ENCODE measurements at places on chromosomes 1 and 21.
A peak's percentile ranks its signal among the peaks of the same experiment; 100 is the strongest.

DNA sequence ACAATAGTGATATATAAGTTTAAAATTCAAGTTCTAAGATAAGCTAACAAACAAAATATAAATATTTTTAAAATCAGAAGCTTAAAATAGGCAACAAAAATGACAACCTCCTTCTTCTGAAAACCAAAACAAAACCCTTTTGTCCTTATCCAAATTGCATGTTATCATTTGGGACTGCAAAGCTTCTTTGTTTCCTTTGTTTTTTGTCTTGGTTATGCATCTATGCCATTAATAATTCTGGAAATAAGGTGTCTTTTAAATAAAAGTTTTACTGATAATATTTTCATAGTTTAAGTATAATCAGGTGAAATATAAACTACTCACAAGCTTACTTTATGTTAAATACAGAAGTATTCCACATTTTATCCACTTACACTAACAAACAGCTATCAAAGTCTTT, 20.5 kb downstream of the ADSS2 start:
- DNase-seq = no peak

- no peak for DNase-seq
Measured at GRCh38 chr1:30984991-30985503, 76.5 kb upstream of the SDC3 start.

DNA sequence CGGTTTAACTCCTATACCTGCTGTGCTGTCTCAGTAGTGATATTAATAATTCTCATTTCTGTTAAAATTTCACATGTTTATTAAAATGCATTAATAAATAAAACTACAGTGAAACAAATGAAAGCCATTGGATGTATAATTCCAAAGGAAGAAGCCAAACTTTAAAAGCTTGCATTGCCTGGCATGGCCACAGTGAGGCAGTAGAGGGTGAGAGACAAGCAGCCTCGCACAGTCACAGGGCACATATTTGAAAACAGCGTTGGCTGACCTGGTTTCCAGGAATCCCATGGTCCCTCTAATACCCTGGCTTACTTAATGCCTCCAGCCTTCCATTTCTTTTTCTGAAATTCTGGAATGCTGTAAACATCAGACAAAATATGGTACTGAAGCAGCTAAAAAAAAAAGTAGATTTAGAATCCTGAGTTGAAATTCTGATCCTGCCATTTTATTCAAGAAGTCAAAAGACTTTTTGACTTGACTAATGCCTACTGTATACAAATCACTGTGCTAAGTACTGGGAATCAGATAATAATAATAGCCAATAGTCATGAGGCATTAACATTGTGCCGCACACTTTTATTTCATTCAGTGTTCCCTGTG, 6.7 kb upstream of the RNASEL start:
- DNase-seq = peak; percentile 37

- no peak for DNase-seq
Measured at GRCh38 chr1:3381901-3382300, 72.6 kb upstream of the ARHGEF16 start.

DNA sequence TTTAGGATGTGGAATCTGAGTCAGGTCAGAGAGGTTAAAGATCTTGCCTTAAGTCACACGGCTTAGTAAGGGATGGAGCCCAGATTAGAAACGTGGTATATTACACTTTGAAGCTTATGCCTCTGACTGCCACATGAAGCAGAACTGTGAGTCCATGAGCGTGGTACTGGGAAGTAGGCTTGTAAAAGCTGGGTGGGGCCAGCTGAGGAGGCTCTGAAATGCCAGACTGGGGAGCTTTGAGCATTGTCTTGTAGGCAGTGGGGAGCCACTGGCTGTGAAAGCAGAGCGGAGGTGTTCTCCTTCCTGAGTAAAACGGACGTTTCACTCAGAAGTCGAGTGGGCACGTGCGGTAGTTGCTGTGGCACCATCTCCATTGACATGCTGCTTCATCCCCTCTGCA, 72.6 kb upstream of the USP24 start:
- DNase-seq = no peak

DNA sequence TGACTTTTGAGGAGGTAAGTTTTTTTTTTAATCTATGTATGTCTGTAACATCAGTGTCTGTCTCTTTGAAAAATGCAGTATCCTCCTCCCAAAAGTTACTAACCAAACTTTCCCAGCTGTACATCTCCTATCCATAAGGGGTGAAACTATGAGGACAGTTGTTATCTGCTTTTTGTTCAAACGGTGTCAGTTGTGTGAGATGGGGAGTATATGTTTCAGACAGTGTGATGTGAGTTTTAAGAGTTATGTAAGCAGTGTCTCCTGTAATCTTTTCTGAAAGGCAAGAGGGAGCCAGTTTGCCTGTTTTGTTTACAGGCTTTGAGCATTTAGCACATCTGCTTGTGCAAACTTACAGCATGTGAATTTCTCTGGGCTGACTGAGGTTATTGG, 34.8 kb upstream of the CACYBP start:
- no peak for DNase-seq

GRCh38 chr1:216815260-216816131, 92.3 kb upstream of the ESRRG start:
- no peak for DNase-seq

GRCh38 chr1:11273595-11274234, 717 bp downstream of the UBIAD1 start:
- DNase-seq = no peak

GRCh38 chr1:94001397-94002045, 92.3 kb upstream of the GCLM start:
- DNase-seq = no peak

DNA sequence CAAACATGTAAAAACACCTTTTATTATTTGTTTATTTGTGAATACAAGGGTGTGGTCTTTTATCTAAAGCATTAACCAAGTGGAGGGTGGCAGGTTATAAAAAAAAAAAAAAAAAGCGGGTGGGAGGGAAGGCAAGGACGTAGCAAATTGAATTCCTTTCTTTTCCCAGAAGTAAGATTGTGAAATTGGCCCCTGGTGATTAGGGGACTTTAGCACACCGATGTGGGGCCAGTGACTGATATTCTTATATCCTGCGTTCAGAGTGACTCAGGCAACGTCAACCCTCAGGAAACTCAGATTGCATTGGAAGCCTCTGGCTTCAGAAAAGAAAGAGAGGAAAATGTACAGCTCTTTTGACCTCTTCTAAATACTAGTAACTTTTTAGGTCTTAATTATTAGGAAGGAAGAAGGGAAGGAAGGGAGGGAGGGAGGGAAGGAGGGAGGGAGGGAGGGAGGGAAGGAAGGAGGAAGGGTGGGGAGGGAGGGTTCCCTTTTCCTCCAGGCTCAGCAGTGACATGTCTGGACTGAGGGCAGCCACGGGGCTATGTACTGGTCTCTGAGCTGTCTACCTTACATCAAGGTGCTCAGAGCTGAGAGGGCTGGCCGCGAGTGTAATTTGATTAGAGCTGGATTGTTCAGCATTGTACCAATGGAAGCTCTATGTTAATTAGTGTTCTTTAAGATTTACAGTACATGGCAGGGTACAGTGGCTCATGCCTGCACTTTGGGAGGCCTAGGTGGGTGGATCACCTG, 30.2 kb downstream of the EVA1C start:
- DNase-seq = no peak

DNA sequence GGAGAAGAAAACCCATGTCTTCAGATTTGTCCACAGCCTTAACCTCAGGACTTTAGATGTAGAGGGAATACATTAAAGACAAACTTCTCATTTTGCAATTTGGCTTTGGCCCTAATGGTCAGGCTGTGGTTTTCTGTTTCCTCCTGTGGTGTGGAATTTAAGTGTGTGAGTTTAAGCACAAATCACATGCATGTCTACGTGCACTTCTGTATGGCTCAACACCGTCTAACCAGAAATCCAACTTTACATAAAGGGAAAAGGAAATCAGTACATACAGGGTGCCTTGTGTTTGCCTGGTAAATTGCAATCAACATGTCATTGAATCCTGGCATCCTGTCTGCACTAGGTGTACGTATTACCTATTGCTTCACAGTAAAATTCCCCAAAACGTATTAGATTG, 1.2 kb upstream of the ZNF124 start:
- DNase-seq = no peak

- no peak for DNase-seq
Measured at GRCh38 chr1:220326578-220326977, 54.3 kb upstream of the RAB3GAP2 start.

DNA sequence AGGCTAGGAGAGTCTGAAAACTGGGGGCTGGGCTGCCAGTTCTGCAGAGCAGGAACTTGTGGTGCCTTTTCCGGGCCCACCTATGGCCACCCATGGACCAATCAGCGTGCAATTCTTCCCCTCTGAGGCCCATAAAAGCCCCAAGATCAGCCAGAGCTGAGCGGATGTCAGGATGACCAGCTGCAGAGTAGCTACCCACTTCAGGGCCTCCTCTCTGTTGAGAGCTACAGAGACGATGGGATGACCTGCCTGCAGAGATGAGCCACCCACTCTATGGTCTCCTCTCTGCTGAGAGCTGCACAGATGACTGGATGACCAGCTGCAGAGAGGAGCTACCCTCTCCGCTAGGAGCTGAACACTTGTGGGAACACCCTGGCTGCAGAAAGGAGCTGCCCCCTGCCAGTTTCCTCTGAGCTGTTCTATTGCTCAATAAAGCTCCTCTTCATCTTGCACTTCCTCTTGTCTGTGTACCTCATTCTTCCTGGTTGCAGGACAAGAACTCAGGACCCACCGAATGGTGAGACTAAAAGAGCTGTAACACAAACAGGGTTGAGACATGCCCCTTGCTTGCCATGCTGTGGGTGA, 12.8 kb upstream of the AADACL4 start:
- no peak for DNase-seq

GRCh38 chr1:184072376-184072775, 20.8 kb downstream of the TSEN15 start:
- DNase-seq = no peak

- DNase-seq = peak; percentile 58
Measured at GRCh38 chr21:35045542-35046262, 3.4 kb downstream of the RUNX1 start.

GRCh38 chr1:179120736-179121135, 38.9 kb downstream of the TOR3A start:
- no peak for DNase-seq

- DNase-seq = no peak
Measured at GRCh38 chr21:45130324-45130774, 56.0 kb downstream of the ADARB1 start.

- no peak for DNase-seq
Measured at GRCh38 chr21:46227811-46228344, 696 bp downstream of the LSS start.

DNA sequence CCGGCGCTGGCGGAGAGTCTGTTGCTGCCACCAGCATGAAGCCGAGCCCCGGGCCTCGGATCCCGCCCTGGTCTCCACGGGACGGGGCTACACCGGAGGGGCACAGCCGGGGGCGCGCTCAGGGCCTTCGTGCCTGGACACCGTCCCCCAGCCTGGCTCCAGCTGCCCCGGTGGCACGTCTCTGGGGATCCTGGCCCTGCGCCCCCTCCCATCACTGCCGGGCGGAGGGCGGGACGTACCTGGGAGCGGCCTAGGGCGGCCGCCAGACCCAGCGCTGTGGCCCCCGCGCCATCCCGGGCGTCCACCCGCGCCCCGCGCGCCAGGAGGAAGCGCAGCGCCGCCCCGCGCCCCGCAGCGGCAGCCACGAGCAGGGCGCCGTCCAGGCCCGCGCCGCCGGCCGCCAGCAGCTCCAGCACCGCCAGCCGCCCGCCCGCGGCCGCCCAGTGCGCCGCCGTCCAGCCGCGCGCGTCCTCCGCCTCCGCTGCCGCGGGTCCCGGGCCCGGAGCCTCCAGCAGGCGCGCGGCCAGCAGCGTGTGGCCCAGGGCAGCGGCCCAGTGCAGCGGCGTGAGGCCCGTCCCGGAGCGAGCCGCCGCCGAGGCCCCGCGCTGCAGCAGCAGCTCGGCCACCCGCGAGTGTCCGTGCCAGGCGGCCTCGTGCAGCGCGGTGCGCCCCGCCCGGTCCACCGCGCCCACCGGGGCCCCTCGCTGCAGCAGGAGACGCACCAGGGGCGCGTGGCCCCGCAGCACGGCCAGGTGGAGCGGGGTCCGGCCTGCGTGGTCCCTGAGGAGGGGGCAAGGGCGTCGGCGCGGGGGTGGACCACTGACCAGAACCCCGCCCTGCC, 1.0 kb downstream of the ANKRD65 start:
- DNase-seq = no peak

DNA sequence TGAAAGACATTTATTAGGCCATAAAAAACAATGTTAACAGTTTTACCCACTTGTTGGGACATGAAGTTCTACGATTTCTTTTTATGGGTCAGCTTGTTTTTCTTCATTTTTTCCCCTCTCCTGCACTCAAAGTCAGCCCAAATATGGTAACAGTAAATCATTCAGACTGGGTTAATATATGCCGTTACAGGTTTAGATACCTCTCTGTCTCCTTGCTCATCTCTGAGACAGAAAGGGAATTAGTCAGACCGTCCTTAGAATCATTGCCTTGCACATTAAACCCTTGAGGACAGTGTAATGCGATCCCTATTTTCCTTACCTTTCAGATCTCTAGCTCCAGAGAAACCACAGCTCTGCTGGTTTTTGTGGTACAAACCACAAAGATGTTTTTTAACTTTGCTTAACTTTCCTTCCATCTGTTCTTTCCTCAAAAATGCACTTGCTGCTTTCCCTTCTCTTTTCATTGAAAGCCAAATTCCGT, 613.3 kb downstream of the PLPP3 start:
- DNase-seq = no peak

- no peak for DNase-seq
Measured at GRCh38 chr1:35377555-35377954, 109.0 kb downstream of the ZMYM4 start.

DNA sequence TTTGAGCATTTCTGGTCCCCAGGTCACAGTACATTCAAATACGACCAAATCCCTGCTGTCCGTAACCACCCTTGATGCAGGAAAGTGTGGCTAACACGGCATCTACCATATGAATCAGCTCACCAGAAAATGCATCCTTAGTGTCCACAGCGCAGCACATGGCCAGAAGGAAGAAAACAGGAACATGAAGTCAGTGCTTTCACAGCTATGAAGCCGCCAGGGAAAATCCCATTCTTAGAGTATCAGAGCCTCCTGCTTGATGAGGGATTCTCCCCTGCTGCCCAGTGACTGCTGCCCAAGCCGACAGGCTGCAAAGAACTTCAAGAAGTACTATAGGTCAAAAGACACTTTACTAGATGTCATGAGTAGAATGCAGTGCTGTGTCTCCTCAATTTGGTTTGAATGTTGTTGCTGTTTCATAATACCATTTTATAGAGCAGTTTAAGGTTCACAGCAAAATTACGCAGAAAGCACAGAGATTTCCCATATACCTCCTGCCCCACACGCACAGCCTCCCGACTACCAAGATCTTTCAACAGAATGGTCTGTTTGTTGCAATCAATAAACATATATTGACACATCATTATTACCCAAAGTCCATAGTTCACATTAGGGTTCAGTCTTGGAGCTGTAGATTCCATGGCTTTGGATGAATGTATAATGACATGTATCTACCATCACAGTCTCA, 14.5 kb downstream of the TIAM1 start:
- DNase-seq = no peak

- DNase-seq = no peak
Measured at GRCh38 chr21:45319461-45320211, 31.9 kb upstream of the POFUT2 start.

- DNase-seq = no peak
Measured at GRCh38 chr1:167713330-167714081, 8.3 kb upstream of the MPZL1 start.

- DNase-seq = no peak
Measured at GRCh38 chr1:52253421-52253820, 111.5 kb downstream of the ZFYVE9 start.

Measured in effector memory CD4-positive, alpha-beta T cell (primary cell).